Suppressor macrophage treated with lipopolysaccharide for 4 hours (primary cell): ENCODE measurements at places on chromosomes 3 and 15.

DNA sequence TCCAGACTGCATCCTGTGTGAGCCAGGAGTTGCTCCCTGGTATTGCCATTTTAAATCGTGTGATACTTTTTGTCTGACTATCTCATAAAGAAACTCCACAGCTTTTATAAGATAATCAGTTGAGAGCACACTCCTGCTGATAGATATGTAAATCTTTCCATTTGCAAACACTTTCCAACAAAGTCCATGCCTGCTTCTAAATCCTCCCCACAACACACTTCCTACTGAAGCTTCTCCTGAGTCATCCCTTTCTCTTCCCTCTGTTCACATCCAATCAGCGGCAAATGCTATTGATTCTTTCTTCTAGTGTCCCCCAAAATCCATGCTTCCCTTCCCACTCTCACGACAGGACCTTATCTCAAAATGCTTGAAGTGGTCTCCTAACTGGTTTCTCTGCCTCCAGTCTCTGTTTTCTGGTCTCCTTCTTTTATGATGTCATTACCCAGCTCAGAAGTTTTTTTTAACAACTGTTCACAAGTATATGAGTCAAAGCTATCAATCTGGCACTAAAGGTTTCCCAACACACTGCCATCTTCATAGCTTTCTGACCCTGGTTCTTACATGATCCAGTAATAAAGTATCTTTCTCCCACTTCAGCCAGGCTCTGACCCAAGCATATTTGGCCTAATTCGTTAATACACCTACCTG is 4.5 kb upstream of the WWTR1 start:
- DNase-seq, result no peak

DNA sequence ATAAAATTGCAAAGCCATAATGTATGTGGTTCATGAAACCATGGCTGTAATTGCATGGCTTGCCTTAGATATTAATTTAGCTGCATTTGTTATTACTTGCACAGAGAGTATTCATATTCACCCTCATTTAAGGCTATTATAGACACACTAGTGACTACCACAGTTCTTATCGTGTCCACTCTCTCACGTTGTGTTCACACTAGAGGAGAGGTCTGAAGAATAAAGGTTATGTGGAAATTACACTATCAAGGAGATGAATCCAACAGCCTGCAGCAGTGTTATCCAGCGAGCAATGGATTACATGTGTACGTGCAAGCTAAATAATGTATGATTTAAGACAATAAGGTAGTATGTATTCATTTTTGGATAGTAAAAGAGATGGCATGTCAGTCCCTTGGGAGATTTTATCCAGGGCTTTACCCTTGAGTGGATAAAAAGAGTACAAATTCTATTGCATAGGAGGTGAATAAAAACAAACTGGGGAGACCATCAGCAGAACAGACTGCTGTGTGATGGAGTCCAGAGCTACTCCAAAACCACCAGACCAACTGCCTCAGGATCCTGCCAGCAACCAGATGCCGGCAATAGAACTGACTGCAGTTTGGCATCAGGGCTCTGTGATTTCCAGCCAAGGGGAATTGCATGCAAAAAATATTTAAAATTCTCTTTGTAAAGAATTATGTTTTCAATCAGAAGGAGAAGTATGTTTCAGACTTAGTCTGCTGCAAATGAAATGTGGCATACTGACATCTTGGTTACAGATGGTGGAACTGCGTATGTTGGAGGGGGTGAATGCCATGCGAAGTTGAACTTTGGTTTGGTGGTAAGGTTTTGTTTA is 146.6 kb downstream of the RBMS3 start:
- no peak for DNase-seq

DNA sequence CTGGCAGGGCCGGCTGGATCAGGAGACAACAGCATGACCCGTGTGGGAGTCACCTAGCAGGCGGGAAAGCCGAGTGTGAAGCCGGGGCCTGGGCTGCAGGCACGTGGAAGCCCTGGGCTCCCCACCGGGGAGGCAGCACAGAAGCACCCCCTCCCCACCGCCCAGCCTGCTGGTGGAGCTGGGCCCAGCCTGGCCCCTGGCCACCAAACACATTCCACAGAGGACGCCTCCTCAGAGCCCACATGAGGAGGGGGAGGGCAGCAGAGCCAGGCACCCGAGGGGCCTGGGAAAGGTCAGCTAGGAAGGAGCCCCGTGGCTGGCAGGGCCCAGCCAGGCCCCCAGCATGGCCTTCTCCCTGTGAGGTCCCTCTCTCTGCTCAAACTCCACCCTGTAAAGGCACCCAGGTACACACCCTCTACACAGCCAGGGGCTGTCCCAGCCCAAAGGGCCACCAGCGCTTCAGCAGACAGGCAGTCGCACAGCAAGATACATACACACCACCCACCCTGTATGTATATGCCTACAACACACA is 4.5 kb downstream of the PLXNB1 start:
- no peak for DNase-seq

GRCh38 chr15:70034141-70034540 is 63.6 kb downstream of the TLE3 start:
- no peak for DNase-seq

- DNase-seq, result no peak
Measured at GRCh38 chr3:13851997-13852637, 27.8 kb downstream of the WNT7A start.

DNA sequence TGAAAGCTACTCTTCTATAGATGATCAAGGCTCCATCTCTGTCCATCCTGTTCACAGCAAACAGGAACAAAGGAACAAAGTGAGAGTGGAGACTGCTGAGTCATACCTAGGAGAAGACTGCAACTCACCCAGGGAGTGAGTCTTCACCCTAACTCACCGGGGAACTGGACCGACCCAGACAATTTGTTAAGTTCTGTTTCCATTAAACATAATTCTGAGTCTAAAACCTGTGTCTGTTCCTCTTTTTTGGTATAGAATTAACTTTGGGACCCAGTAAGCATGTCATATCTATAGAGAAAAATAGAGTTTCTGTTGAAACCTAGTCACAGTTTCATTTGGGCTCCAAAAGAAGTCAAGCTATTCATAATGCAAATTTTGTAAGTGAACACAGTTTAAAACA is 21.6 kb downstream of the CCDC80 start:
- DNase-seq, result peak; percentile 30

DNA sequence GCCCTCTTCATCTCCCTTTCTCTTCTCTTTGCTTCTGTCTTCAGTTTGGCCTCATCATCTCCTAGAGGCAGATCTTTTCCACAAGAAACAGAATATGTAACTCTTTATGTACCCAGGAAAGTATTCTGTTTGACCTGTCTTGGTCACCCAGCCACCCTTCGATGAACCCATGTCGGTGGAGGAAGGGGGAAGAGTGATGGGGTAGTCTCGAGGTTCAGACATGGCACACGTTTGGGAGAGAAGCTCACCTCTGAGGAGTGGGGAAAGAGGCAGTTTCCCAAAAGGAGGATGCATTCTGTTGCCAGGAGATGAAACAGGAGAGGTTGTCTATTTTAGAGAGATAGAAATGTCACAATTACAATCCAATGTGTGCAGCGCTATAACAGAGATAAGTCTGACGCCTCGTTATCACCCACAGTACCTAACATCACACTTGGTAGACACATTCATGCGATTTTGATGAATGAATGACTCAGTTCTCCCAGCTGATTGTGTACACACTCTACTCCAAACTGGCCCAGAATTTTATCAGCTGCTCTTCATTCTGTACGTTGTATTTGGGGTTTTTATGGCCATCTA is 722 bp upstream of the CCDC50 start:
- no peak for DNase-seq

DNA sequence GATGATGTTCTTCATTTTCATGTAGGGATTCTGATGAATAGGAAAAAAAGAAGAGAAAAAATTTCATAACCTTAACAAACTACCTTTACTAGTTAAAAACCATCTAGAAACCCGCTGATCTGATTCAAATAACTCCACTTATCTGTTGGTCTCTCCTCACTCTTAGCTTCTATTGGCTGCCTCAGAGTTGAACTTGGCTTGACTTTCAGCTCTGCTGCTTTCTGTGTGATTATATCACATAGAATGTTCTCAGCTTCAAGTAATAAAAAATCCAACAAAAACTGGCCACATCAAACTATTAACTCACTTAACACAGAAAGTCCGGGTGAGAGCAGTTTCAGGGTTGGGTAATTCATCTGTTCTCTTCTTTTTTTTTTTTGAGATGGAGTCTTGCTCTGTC is 126.8 kb upstream of the RASGRP1 start:
- no peak for DNase-seq

GRCh38 chr15:59398220-59398619 is 25.5 kb upstream of the MYO1E start:
- DNase-seq, result no peak
